ENCODE measurements at places on chromosomes 3 and 15.

DNA sequence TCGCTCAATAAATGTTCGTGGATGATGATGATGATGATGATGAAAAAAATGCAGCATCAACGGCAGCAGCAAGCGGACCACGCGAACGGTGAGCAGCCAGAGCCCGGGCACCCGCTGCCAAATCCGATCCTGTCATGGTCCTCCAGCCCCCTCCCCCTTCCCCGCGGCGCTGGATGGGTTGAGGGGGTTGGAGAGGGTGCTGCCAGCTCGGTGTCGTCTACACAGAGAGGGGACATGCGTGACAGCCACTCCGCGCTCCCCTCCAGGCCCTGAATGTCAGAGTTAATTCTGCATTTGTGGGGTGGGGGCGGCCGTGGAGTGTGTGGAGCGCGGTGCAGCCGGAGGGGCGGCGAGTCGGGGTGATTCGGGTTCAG, 722 bp downstream of the CACNA1D start:
- DNase-seq, result no peak

DNA sequence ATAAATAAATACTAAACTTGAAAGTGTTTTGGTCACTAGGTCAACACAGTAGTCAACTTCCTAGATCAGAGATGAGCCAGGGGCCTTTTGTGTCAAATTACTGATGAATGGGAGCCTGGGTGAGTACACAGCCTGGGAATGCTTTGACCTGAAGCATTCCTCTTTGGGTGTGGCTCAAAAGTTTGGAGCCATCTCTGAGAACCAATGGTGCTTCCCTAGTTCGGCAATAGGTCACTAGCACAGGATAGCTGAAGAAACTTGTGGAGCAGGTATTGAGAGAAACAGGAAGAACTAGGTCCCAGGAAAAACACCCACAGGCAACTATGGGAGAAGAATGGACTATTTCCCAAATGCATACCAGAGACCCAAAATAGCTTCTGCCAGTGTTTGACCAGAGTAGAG, 56.6 kb upstream of the PLXND1 start:
- peak; percentile 43 for DNase-seq

DNA sequence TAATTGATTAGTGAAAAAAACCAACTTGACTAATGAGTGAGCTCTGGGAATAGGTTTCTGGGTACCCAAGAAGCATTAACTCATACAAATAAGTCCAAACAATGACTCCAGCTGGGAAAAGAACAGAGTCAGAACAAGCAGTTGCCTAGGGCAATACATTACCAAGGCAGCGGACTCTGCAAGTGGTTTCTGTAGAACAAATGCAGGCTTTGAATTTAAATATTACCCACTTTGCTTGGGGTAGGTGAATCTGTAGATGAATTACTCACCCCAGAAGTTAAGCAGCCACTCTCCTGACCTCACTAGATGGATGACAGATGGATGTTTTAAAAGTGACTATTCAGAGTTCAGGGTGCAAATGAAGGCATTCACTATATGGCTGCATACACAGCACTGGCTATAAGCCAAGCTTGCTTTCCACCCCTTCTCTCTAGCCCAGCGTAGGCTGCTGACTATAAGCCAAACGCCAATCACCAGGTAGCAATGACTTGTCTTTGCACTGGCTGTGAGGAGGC, 73.1 kb upstream of the BHLHE40 start:
- no peak for DNase-seq

DNA sequence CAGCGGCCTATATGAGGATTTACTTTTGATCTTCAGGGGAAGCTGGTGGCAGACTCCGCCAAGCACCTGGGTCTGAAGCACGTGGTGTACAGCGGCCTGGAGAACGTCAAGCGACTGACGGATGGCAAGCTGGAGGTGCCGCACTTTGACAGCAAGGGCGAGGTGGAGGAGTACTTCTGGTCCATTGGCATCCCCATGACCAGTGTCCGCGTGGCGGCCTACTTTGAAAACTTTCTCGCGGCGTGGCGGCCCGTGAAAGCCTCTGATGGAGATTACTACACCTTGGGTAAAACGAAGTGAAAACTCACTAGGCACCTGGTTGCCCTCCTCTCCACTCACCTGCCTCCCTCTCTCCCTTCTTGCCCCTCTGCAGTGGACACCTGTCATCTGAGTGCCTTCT, 33.8 kb upstream of the TRA2B start:
- no peak for DNase-seq

GRCh38 chr15:77076323-77076915, 5.5 kb upstream of the TSPAN3 start:
- DNase-seq, result no peak

DNA sequence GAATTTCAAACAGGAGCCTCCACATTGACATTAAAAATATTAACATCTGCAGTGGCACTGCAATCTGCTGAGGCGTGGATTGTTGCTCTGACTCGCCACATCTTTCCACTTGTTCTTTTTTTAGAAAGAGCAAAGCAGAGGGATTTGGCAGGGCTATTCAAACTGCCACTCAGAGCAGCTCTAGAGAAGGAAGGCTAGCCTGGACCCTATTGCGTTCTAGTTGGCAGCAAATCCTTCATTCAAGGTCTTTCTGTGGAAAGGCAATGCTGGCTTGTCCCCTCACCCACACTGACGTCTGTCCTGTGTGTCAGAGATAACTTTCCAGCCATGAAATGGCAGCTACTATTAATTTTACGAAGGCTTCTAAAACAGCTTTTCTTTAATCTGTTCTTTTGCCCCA, 483.2 kb upstream of the SGO1 start:
- peak; percentile 33 for DNase-seq

DNA sequence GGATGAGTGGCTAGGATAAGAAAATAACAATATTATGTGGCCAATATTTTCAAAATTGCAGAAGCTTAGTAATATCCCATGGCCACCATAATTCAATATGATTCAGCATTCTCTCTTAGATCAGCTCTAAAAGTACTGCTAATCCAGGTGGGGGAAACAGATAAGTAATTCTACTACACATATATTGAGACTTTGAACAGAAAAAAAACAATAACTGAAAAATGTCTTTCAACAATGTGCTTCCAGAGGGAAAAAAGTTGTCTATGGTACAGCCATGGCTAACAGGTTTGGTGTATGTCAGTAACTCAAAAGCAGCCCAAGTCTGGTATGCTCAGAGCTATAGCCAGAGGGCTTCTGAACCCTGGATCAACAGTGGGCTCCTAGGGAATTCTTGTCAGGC, 42.4 kb upstream of the PPIB start:
- DNase-seq, result no peak

DNA sequence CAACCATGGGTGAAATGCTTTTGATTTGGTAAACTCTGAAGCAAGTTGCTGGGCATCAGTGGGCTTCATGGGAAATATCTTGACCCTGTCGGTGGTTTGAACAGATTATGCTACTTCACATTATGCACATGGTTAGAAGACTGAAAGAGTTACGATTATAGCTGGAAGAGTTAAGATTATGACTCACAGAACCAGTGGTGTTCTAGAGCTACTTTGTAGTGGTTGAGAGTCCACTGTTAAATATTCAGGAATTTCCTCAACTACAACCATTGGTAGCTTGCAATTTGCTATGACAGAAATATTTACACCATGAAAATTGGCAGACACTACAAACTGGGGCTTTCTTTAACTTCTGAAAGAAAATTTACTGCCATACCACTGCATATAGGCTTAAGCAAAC, 99.3 kb downstream of the GADL1 start:
- DNase-seq, result no peak

- DNase-seq, result no peak
Measured at GRCh38 chr3:29214009-29214658, 66.7 kb upstream of the RBMS3 start.

GRCh38 chr3:5068531-5069050, 53.5 kb upstream of the ARL8B start:
- no peak for DNase-seq

GRCh38 chr3:180684807-180685206, 5.5 kb upstream of the CCDC39 start:
- no peak for DNase-seq

DNA sequence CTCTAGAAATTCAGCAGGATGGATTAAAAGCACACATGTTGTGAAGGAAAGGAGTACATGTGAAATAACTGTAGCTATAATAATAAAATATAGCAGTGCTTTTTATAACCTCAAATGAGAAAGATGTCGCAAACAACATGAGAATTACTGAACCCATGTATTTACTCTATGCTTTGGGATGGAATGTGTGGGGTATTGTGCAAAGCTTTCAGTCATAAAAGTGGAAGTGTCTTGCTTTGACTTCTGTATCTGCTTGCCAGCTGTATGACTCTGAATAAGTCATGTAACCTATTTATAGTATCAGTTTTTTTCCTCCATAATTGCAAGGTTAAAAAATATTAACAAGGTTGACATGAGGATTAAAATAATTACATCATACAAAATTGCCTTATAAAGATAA, 519.3 kb upstream of the CADM2 start:
- no peak for DNase-seq

DNA sequence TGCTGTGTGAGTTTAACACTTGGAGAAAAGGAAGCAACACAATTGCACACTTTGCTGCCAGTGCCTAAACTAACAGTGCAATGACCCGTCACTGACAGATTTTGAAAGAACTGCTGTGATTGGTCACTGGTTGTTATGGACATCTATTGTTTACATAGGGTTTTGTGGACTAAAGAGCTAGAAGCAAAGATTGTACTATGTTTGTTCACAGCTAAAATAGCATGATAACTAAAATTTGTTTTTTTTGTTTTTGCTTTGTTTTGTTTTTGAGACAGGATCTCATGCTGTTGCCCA, 112.4 kb upstream of the GOLGA8J start:
- no peak for DNase-seq

GRCh38 chr3:1969281-1969680, 129.4 kb upstream of the CNTN4 start:
- DNase-seq, result no peak

GRCh38 chr3:82194870-82195269, 433.4 kb upstream of the GBE1 start:
- no peak for DNase-seq

GRCh38 chr15:40281801-40282146, 1.1 kb downstream of the ANKRD63 start:
- DNase-seq, result peak; percentile 32

DNA sequence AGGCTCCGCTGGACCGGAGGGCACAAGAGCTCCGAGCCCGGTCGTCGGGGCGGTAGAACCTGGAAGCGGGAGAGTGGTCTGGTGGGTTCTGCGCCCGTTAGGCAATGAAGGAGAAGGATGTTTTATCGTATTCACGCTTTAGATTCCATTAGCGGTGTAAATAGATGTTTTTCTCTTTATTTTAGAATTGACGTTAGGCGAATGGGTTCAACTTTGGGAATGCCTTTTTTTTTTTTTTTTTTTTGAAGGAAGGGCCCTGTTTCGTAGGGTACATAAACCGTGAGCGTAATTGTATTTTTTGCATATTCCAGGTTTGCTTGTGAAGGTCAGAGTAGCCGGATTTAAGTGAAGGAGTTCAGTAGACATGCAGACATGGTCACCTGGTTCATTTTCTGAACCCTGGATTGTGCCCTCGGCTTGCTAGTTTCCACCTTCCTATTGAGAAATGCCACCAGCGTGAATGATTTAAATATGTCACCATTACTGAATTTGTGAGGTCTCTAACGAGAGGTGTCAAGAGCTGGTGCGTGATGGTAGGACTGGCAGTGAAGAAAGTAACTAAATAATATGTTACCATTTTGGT, 808 bp downstream of the RBM6 start:
- DNase-seq, result no peak

GRCh38 chr15:64162478-64162868, 349 bp downstream of the PPIB start:
- peak; percentile 69 for DNase-seq

DNA sequence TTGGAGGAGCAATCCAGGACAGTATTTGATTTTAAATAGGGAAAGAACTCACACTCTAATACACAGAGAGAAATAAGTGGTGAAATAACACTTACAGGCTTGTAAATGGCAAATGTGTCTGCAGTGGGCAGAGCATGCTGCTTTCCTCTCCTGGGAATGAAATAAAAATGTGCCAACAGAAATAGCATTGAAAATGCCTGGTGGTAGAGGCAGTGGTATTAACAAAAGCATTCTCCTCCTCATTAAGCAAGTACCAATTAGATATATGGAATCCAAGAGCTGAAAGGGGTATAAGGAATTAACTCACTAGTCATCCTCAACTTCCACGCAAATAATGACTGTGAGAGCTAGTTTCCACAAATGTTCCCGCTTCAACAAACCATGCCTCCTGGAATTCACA, 364.1 kb upstream of the KCNMB2 start:
- DNase-seq, result no peak

- DNase-seq, result no peak
Measured at GRCh38 chr15:100167884-100168375, 173.8 kb downstream of the ADAMTS17 start.

GRCh38 chr3:177792311-177793030, 595.2 kb upstream of the TBL1XR1 start:
- peak; percentile 29 for DNase-seq
